IPS DF 19.7 (cell line): ENCODE measurements at places on chromosomes 12 and 14.

- DNase-seq, result no peak
Observed at GRCh38 chr12:105083551-105084105, 630 bp downstream of the ALDH1L2 start.

GRCh38 chr12:116495260-116495659 is 63.9 kb upstream of the MAP1LC3B2 start:
- DNase-seq, result no peak

GRCh38 chr12:6062757-6063735 is 61.4 kb downstream of the VWF start:
- DNase-seq, result no peak

DNA sequence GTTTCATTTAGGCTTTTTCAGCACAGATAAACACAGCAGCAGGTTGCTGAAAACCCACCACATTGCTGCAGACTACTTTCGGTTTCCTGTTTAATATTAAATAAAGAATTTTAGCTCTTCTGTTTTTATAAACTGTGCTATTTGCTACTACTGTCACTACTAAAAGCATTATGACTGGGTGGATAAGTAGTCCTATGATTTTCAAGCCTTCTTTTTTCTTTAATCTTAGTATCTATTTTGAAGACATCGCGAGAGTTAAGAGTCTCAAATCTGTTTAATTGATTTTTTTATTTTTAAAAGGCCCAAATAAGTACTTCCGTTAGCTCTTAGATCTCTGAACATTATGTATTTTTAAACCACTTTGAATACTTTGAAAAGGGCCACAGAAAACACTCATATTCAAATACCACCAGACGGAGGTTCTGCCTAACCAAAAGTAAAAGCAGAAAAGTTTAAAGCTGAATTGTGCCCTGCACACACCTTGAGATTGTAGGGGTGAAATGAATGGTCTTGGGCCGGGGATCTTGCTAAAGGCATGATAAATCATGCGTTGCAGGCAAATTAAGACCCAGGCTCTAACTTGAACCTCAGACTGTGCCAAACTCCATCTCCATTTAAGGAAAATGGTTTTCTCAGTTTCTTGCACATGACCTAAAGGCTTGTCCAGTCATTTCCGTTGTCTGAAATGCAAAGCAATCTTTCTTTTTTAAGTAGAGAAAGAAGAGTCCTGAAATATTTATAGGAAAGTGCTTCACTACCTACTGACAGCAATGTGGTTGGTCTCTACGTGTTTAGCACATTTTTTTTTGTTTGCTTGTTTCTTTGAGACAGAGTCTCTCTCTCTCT is 13.6 kb upstream of the FOXN3 start:
- DNase-seq, result no peak

DNA sequence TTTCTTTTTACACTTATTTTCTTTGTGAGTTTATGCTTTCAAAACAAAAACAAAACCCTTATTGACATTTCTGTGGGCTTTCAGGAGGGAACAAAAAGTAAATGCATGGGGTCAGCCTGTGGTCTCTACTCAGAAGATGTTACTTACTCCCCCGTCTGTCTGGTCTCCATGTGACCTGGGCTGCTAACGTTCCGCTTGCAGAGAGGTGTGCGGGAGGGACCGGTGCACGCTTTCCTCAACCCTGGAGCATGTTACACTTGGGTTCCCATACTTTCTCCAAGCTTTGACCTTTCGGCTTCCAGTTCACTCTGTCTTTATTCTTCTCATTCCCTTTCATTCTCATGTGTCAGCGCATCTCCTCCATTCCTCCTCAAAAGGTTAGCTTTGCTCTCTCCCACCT is 36.5 kb downstream of the ZC3H14 start:
- DNase-seq, result no peak

DNA sequence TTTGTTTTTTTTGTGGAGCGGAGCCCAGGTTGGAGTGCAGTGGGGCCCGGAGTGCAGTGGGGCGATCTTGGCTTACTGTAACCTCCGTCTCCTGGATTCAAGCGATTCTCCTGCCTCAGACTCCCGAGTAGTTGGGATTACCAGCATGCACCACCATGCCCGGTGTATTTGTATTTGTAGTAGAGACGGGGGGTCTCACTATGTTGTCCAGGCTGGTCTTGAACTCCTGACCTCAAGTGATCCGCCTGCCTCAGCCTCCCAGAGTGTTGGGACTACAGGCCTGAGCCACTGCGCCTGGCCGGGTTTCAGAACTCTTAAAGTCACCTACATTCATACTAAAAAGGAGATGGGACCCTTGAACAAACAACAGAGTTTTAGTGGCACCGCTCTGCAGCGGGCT is 52.7 kb downstream of the KRT80 start:
- no peak for DNase-seq

- no peak for DNase-seq
Observed at GRCh38 chr12:52082026-52082668, 2.6 kb downstream of the SMIM41 start.

- DNase-seq, result no peak
Observed at GRCh38 chr12:14614704-14615121, 47.0 kb upstream of the PLBD1 start.

DNA sequence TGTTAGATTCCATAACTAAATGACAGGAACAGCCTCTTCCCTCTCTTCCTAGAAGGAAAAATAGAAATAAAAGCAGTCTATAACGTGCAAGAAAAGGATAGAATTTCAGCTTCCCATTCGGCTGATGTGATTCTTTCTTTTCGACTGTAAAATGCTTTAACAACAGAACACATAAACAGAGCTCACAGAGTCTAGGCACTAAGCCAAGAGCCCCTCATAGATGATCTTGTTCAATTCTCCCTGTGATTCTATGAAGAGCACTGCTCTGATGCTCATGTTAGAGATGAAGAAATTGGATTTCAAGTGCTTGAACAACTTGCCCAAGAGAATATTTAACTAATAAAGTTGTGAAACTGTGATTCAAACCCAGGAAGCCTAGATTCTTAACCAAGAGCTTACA is 232.7 kb downstream of the RPAP3 start:
- DNase-seq, result no peak

- DNase-seq, result no peak
Observed at GRCh38 chr14:73663548-73664212, 18.9 kb downstream of the DNAL1 start.

DNA sequence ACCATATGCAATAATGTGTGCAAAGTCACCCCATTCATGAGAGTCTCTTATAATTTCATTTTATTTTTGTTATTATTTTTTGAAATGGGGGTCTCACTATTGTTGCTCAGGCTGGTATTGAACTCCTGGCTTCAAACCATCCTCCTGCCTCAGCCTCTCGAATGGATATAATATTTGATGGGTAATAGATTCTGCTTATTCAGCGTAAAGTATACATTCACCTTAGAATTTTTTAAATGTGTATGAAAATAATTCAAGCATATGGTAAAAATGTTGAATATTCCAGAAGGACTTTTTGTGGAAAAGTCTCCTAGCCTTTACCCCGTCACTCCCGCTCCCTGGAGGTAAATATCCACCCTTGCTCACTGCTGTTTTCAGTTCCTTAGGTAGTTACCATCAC is 23.4 kb upstream of the SSPN start:
- DNase-seq, result no peak

DNA sequence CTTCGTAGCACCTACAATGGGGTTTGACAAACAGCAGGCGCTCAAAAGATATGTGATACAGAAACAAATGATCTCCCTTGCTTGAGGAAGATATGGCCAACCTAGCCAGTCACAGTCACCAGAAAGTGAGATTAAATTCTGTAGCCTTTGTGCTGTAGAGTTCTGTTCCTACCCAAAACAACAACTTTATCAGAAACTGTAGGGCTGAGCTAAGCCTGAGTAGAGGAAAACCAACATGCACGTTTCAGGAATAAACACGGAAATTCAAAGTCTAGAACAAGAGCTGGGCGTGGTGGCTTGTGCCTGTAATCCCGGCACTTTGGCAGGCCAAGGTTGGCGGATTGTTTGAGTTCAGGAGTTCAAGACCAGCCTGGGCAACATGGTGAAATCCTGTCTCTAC is 23.0 kb downstream of the AICDA start:
- DNase-seq, result no peak

GRCh38 chr12:95538006-95538405 is 13.3 kb downstream of the USP44 start:
- DNase-seq, result no peak

DNA sequence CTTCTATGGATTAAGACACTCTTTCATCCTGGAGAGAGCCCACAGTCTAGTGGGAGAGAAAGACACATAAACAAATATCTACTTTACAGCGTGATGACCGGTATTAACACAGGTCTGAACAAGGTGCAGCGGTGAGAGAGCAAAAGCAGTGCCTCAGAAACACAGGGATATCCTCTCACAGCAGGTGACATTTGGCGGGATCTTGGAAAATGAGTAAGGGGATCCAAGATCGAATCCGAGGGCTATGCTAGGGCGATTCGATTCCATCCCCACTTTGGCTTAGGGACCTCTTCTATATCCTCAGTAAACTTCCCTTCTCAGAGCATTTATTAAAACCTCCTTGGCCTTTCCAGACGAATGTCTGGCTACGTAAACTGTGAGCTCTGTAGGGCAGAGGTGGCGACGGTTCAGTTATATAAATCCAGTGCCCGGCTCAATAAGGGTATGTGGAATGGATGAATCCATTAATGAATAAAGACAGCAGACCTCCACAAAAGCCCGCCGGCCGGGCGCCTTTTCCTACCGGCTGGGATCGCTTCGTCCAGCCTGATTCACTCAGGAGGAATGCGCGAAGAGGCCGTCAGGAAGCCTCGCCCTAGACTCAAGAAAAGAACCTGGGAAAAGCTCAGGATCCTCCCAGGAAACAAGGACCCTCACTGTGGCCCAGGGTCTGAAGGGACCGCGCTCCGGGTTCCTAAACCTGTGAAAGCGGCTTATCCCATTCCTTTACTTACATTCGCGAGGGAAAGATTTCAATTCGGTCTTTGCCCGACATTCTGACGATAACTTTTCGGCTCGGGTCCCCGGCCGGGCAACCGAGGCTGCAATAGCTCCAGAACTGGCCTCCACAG is 455 bp downstream of the ATP6V1D start:
- DNase-seq, result no peak

- DNase-seq, result no peak
Observed at GRCh38 chr14:76955575-76956315, 72.8 kb downstream of the IRF2BPL start.

GRCh38 chr12:68572661-68573060 is 38.0 kb upstream of the RAP1B start:
- DNase-seq, result no peak

GRCh38 chr14:24542346-24542936 is 33.6 kb downstream of the CTSG start:
- no peak for DNase-seq

- no peak for DNase-seq
Observed at GRCh38 chr12:131408036-131408365, 302.9 kb upstream of the SFSWAP start.

GRCh38 chr12:52496054-52496453 is 3.0 kb upstream of the KRT6A start:
- DNase-seq, result no peak

DNA sequence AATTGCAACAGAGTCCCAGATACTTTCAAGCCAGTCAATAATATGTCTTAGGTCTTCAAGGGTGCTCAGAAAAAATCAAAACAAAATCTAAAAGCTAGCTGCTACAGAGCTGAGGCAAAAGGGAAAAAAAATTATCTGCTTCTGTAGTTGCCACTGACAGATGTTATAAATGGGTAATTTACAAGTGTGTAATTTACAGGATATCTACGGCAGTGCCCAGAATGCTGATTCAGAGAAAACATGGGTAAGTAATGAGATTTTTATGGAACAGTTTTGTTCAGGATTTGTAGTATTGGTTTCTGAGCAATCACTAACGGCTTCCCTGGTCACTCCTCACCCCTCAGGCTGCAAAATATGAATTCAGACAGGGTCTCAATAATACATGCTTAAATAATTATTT is 234.1 kb downstream of the GALC start:
- DNase-seq, result no peak

DNA sequence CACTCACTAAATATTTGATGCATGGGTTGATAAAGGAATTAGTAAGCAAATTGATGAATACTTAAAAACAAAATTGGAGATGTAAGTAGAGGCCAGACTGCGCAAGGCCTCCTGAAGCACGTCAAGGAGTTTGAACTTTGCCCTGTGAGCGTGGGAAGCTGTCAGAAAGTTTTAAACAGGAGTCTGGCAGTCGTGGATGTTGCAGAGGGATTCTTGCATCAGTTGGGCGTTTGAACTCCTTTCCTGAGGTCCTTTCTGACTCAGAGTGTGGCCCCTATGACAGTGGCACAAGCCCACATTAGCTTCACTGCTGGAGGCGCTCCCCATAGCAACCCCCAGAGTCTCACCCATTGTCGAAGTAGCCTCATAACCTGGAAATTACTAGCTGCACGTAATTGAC is 17.9 kb upstream of the IL22 start:
- no peak for DNase-seq

GRCh38 chr12:128698301-128698972 is 125.3 kb downstream of the SLC15A4 start:
- DNase-seq, result no peak

DNA sequence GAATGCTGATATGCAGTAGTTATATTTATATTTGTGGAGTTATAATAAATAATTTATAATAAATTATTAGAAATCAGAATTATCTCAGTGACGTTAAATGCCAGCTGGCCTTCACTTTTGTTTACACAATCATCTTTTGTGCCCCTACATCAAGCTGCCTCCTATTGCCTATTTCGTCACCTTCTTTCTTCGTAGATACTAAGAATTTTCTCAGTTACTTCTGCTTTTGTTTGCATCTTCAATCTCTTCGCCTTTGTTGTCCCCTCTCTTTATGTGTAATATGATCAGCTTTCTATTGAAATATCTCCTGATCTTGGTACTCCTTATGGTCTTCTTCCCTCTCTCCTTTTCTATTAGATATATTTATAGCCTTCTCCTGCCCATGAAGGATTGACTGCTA is 197.0 kb downstream of the ERC1 start:
- no peak for DNase-seq

GRCh38 chr12:2513141-2514037 is 281.4 kb upstream of the FKBP4 start:
- no peak for DNase-seq

DNA sequence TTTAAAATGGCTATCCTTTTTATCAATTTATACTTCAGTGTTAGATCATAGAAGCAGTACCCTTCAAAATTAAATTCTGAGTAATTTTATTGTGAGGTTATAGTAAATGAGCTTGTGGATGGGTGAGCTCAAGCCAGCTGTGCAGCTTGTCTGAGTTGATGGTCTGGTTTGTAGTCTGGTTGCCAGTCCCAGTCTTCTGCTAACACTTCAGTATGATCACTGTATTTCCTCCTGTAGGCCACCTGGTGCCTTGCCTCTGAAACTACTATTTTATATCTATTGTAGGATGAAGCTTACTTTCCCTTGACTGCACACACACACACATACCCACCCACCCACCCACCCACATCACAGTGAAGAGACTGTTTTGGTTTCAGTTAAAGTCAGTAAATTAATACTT is 496.4 kb downstream of the PCNX1 start:
- DNase-seq, result no peak
